ENCODE measurements at places on chromosomes 6 and 20.
A peak's percentile ranks its signal among the peaks of the same experiment; 100 is the strongest.

DNA sequence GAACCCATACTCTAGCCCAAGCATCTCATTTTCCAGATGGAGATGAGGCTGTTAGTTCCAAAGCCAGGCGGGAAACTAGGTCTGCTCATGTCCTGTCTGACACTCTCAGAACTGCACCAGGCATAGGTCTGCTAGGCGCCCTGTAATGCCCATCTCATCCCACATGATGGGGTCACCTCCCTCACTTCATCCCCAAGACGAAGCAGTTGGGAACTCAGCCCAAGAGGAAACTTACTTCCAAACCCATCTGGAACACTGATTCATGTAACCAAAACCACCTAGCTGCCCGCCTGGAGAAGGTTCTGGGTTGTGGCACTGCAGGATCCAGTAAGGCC lies 119.4 kb upstream of the PRND start:
- no peak for DNase-seq

- DNase-seq, result no peak
These were observed 18.6 kb downstream of the HMGCLL1 start for GRCh38 chr6:55560290-55560885.

GRCh38 chr20:50297498-50298376 lies 107.1 kb downstream of the CEBPB start:
- DNase-seq, result peak; percentile 55

DNA sequence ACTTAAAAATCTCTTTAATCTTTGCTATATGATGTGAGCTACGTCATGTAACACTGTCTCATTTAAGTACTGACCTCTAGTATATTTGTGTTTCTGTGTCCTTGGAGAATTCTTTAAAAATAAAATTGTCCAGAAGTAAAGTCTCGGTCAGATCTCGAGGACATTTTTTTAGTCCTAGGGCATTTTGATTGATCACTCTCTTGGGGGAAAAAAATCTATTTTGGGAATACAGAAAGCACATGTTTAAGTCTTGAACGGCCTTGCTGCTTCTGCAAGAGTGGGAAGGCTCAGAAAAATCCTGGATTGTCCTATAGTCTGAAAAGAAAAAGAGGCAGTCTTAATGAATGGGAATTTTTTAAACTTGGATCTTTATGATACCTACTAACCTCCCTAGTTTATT lies 234.3 kb downstream of the UTRN start:
- no peak for DNase-seq

DNA sequence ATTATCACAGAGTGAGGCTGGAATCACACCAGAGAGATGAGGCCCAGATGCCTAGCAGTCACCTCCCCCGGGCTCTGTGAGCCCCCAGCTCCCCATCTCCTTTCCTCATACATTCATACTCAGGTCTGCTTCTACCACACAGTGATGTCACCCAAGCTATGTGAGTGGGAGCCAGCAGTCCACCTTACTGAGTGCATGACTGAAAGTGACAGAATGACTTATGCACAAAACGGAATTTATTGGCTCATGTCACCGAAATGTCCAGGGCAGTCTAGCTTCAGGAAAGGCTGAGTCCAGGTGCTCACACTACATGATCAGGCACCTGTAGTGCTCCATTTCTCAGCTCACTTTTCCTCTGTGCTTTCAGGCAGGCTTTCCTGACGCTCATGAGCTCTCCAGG lies 36.7 kb upstream of the CCN6 start:
- DNase-seq, result no peak
